ENCODE measurements at places on chromosomes 6 and 20. TPM values are rescaled to one million over a fixed set of nuclear protein-coding genes. Genes with fewer than 3 reads are reported as not detected.

The HAO1 gene
- total RNA-seq: not detected

The AHI1 gene
- total RNA-seq: 25.5 TPM

The SOX18 gene
- total RNA-seq: 7.5 TPM

The GHRH gene
- total RNA-seq: not detected

The DNMT3B gene
- total RNA-seq: 2.2 TPM

The GRM4 gene
- total RNA-seq: not detected

The MUCL3 gene
- total RNA-seq: not detected

The CEP85L gene
- 42.9 TPM for total RNA-seq

The SRSF12 gene
- total RNA-seq: 0.88 TPM

The PPP2R5D gene
- total RNA-seq: 26.6 TPM

The SNAP25 gene
- total RNA-seq: 1.1 TPM

The KCNK16 gene
- not detected for total RNA-seq

The VAPB gene
- total RNA-seq: 40.6 TPM

- H3K4me3 ChIP-seq: no peak overlapping the region
- no peaks in the 10 kb centered on the region for H3K27me3 ChIP-seq
- no peaks in the 10 kb centered on the region for H3K4me1 ChIP-seq
Measured at GRCh38 chr6:105898286-105898685, 187.8 kb upstream of the PRDM1 start.

GRCh38 chr6:149482545-149483333 lies 2.1 kb downstream of the ZC3H12D start:
- H3K4me1 ChIP-seq: peaks cover 22% of the 10 kb centered on the region
- no peak for DNase-seq
- H3K36me3 ChIP-seq: no peaks in the 10 kb centered on the region
- no peak overlapping the region for H3K4me3 ChIP-seq
- H3K27ac ChIP-seq: peak overlapping the region; percentile 64
- no peaks in the 10 kb centered on the region for H3K27me3 ChIP-seq

GRCh38 chr6:27065183-27065582 lies 182.3 kb upstream of the PRSS16 start:
- DNase-seq: no peak
- H3K36me3 ChIP-seq: no peaks in the 10 kb centered on the region
- H3K27ac ChIP-seq: no peak overlapping the region
- no peaks in the 10 kb centered on the region for H3K27me3 ChIP-seq
- H3K4me1 ChIP-seq: no peaks in the 10 kb centered on the region

DNA sequence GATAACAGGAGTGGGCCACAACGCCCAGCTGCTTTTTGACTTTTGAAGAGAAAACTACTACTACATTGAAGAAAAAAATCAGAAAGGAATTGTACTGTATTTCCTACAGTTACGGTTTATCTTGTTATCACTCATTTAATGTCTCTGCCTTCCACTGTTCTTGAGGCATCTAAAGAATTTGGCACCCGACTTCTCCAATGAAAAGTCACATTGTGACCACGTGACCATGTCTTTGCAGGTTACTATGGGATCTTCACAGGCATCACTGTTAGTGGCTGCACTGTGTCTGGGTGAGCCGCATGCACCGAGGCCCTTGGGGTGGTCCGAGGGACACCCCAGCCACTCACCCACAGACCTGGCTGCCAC lies 26.8 kb downstream of the RRBP1 start:
- H3K4me3 ChIP-seq: no peak overlapping the region
- H3K27ac ChIP-seq: peak overlapping the region; percentile 18
- peaks cover 19% of the 10 kb centered on the region for H3K36me3 ChIP-seq
- no peak for DNase-seq
- H3K4me1 ChIP-seq: peaks cover 30% of the 10 kb centered on the region
- H3K27me3 ChIP-seq: no peaks in the 10 kb centered on the region

DNA sequence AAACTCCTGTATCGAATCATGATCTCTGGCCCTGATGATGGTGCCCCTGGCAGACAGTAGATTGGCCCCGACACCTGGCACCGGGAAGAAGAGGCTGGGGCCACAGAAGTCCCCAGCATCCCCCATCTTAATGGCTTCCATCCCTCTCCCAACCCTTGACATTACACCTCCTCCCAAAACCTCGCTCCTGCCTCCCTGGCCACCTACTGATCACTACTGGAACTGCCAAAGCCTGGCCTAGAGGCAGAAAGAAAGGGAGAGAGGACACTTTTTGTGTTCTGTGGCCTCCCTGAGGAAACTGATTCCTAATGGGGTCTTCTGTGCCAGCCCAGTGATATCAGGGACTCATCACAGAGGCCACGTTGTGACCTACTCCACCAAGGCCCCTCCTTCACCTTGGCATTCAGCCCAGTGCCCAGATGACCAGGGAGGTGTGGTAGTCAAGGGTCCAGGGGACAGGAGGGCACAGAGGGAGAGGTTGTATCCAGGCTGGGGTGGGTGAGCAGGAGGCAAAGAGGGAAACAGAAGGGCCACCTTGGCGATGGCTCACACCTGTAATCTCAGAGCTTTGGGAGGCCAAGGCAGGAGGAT lies 6.1 kb downstream of the C20orf173 start:
- no peaks in the 10 kb centered on the region for H3K27me3 ChIP-seq
- H3K27ac ChIP-seq: no peak overlapping the region
- H3K4me3 ChIP-seq: no peak overlapping the region
- DNase-seq: no peak

GRCh38 chr6:106534564-106534982 lies 94.7 kb downstream of the RTN4IP1 start:
- no peaks in the 10 kb centered on the region for H3K27me3 ChIP-seq

DNA sequence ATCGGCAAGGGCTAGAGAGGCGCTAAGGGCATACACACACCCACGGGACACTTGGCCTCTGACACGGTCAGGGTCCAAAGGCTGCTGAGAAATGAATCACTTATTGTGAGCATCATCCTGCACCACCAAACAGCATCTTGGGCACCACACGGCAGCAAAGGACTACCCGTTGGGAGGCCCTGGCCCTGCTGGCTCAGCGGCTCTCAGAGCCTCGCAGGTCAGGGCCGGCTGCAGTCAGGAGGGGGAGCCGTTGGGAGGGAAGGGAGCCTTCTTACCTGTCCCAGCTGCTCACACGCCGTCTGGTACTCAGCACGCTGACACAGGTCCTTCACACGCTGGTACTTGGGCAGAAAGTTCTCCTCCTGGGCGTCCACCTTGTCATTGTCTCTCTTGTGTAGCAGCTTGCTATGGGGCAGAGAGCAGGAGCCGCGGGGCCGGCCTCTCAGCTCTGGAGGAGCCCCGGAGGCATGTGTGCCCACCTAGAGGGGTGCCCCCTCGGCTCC lies 109.0 kb downstream of the SULF2 start:
- H3K36me3 ChIP-seq: no peaks in the 10 kb centered on the region
- no peaks in the 10 kb centered on the region for H3K27me3 ChIP-seq
- H3K4me3 ChIP-seq: no peak overlapping the region
- no peak overlapping the region for H3K27ac ChIP-seq
- H3K4me1 ChIP-seq: no peaks in the 10 kb centered on the region

GRCh38 chr6:134758621-134759020 lies 191.3 kb downstream of the ALDH8A1 start:
- H3K27ac ChIP-seq: no peak overlapping the region
- H3K36me3 ChIP-seq: no peaks in the 10 kb centered on the region
- H3K4me1 ChIP-seq: no peaks in the 10 kb centered on the region
- DNase-seq: peak; percentile 4
- no peak overlapping the region for H3K4me3 ChIP-seq

GRCh38 chr6:10309457-10310329 lies 105.2 kb downstream of the TFAP2A start:
- no peak for DNase-seq
- no peak overlapping the region for H3K27ac ChIP-seq
- no peaks in the 10 kb centered on the region for H3K4me1 ChIP-seq
- H3K4me3 ChIP-seq: no peak overlapping the region

DNA sequence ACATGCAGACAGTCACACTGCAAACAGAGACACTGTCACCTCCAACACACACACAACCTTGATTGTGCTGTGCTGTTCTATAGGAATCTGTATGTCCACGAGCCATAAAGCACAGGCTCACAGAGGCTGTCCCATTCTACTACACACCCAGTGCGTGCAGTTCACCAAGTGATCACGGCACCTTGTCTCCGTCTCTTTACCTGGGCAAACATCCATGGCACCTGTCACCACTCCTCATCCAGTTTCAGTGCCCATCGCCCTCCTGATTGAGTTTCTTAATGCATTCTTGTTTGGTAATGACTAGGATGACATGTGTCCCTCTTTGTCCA lies 65.8 kb upstream of the STMND1 start:
- no peaks in the 10 kb centered on the region for H3K27me3 ChIP-seq
- no peak overlapping the region for H3K27ac ChIP-seq
- no peak overlapping the region for H3K4me3 ChIP-seq
- DNase-seq: no peak
- peaks cover 6% of the 10 kb centered on the region for H3K4me1 ChIP-seq

- no peaks in the 10 kb centered on the region for H3K36me3 ChIP-seq
- H3K27me3 ChIP-seq: no peaks in the 10 kb centered on the region
- peaks cover 4% of the 10 kb centered on the region for H3K4me1 ChIP-seq
- H3K4me3 ChIP-seq: no peak overlapping the region
- no peak overlapping the region for H3K27ac ChIP-seq
- DNase-seq: no peak
Measured at GRCh38 chr6:17039266-17039665, 62.6 kb upstream of the STMND1 start.

- peaks cover 6% of the 10 kb centered on the region for H3K4me1 ChIP-seq
- no peak overlapping the region for H3K4me3 ChIP-seq
- no peak overlapping the region for H3K27ac ChIP-seq
- DNase-seq: no peak
- no peaks in the 10 kb centered on the region for H3K27me3 ChIP-seq
Measured at GRCh38 chr6:138110229-138110628, 3.0 kb upstream of the PERP start.

- H3K27ac ChIP-seq: no peak overlapping the region
- no peaks in the 10 kb centered on the region for H3K27me3 ChIP-seq
- H3K4me1 ChIP-seq: no peaks in the 10 kb centered on the region
- H3K36me3 ChIP-seq: peaks cover 20% of the 10 kb centered on the region
Measured at GRCh38 chr6:43610431-43610830, 18.6 kb downstream of the GTPBP2 start.

- peak; percentile 53 for DNase-seq
- H3K4me1 ChIP-seq: peaks cover 16% of the 10 kb centered on the region
- H3K27ac ChIP-seq: peak overlapping the region; percentile 82
- no peak overlapping the region for H3K4me3 ChIP-seq
Measured at GRCh38 chr6:11381801-11382513, 149.5 kb upstream of the NEDD9 start.

DNA sequence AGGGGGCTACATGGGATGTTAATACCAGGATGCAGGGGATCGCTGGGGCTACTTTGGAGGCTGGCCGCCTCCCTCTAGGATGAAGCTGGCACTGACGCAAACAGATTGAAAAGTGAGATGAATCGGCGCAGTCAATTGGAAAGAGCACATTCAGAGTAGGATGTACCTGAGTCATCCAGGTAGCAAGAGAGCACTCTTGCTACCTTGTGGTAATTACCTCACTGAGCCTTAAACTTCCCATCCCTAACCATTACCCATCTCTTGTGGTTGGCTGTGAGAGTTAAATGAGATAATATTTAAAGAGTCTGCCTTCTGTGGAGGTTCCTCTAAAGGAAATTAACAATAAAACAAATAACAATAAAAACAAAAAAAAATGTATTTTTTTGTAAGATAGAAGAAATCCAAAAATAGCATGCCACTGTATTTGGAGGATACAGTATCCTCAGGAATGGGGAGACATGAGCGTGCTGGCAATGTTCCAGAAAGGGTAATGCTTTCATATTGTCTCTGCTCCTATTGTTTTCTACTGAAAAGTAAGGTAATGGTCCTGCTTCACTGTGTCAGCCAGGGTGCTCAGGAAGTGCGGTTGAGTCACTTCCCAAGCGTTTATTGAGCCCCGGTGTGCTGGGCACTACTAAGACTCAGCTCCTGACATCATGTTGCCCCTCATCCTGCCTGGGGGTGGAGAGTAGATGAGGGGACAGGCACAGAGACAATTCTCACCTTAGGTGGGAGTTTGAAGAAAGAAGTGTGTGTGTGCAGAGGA lies 301.1 kb downstream of the EYA4 start:
- H3K4me3 ChIP-seq: no peak overlapping the region
- H3K4me1 ChIP-seq: no peaks in the 10 kb centered on the region
- H3K36me3 ChIP-seq: no peaks in the 10 kb centered on the region
- no peaks in the 10 kb centered on the region for H3K27me3 ChIP-seq
- no peak overlapping the region for H3K27ac ChIP-seq

GRCh38 chr20:25361287-25361683 lies 29.4 kb downstream of the ABHD12 start:
- H3K36me3 ChIP-seq: no peaks in the 10 kb centered on the region
- H3K27ac ChIP-seq: no peak overlapping the region
- no peak for DNase-seq
- H3K4me3 ChIP-seq: no peak overlapping the region

- H3K4me1 ChIP-seq: no peaks in the 10 kb centered on the region
- no peaks in the 10 kb centered on the region for H3K27me3 ChIP-seq
- no peak overlapping the region for H3K4me3 ChIP-seq
- no peak for DNase-seq
- no peak overlapping the region for H3K27ac ChIP-seq
- no peaks in the 10 kb centered on the region for H3K36me3 ChIP-seq
Measured at GRCh38 chr6:54020334-54020733, 90.9 kb upstream of the MLIP start.

GRCh38 chr20:5900908-5901307 lies 49.4 kb downstream of the TRMT6 start:
- no peaks in the 10 kb centered on the region for H3K4me1 ChIP-seq
- no peak for DNase-seq
- no peaks in the 10 kb centered on the region for H3K27me3 ChIP-seq

GRCh38 chr6:1477432-1478090 lies 88.2 kb downstream of the FOXF2 start:
- no peaks in the 10 kb centered on the region for H3K36me3 ChIP-seq
- no peaks in the 10 kb centered on the region for H3K4me1 ChIP-seq
- no peaks in the 10 kb centered on the region for H3K27me3 ChIP-seq
- H3K4me3 ChIP-seq: no peak overlapping the region
- no peak overlapping the region for H3K27ac ChIP-seq
- no peak for DNase-seq

- no peak overlapping the region for H3K27ac ChIP-seq
- no peak overlapping the region for H3K4me3 ChIP-seq
- H3K36me3 ChIP-seq: no peaks in the 10 kb centered on the region
- DNase-seq: no peak
- H3K27me3 ChIP-seq: no peaks in the 10 kb centered on the region
Measured at GRCh38 chr6:3252369-3252768, 6.4 kb upstream of the PSMG4 start.

DNA sequence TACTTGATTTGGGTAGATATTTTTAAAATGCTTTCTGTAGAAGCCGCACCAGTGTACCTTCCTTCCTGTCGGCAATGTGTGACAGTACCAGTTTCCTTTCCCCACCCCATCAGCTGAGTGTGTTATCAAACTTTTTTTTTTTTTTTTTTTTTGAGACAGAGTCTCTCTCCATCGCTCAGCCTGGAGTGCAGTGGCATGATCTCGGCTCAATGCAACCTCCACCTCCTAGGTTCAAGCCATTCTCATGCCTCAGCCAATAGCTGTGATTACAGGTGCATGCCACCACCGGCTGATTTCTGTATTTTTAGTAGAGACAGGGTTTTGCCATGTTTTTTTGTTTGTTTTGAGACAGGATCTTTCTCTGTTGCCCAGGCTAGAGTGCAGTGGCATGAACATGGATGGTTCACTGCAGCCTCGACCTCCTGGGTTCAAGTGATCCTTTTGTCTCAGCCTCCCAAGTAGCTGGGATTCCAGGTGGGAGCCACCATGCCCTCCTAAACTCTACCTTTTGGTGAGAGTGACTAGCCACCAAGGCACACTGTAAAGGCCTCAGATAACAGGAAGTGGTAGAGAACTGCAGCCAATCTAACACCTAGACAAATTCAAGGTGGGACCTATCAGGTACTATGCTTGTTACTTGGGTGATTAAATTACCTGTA lies 26.5 kb upstream of the ZBTB22 start:
- no peak for DNase-seq
- no peaks in the 10 kb centered on the region for H3K36me3 ChIP-seq
- H3K4me1 ChIP-seq: peaks cover 7% of the 10 kb centered on the region
- H3K27ac ChIP-seq: peak overlapping the region; percentile 73
